D721Med (cell line): ENCODE measurements at places on chromosomes 1 and 21.

DNA sequence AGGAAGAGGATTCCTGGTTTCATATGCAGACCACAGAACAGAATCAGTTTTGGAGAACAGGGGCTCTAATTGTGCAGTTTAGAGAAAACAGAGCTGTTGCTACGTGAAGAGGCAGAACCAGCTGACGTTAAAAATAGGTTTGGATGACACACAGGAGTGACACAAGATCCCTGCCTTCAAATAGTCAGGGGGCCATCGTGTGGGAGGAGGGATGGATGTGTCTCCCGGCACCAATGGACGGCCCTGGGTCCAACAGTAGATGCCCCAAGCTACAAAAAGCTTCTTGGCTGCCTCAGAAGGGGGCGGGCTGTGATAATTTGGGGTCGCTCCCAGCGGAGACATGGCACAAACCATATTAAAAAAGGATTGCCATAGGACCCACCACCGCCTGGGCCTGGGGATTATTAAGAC is 87.8 kb downstream of the MRPL37 start:
- DNase-seq, result no peak

DNA sequence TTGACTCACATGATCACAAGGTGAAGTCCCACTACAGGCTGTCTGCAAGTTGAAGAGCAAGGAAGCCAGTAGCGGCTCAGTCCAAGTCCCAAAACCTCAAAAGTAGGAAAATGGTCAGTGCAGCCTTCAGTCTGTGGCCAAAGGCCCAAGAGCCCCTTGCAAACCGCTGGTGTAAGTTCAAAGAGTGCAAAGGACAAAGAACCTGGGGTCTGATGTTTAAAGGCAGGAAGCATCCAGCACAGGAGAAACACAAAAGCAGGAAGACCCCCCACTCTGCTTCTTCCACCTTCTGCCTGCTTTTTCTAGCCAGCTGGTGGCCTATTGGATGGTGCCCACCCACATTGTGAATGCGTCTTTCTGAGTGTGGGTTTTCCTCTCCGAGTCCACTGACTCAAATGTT is 2222.6 kb downstream of the MRPL39 start:
- DNase-seq, result no peak

DNA sequence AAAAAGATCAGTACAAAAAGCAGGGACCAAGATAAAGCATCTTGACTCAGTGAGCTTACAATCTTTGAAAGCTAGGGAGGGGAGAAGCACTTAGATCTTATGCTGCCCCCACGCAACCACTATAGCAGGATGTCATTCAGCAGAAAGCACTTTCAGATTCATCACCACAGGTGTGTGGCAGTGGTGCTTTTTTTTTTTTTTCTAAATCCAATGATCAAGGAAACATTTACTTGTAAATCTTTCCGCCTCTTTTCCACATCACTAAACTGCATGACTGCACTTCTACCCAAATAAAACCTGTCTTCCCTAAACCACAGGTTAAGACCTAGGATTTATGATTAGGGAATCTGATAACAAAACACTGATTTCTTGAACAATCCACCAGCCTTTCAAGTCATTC is 154.8 kb downstream of the SLC45A1 start:
- DNase-seq, result no peak

DNA sequence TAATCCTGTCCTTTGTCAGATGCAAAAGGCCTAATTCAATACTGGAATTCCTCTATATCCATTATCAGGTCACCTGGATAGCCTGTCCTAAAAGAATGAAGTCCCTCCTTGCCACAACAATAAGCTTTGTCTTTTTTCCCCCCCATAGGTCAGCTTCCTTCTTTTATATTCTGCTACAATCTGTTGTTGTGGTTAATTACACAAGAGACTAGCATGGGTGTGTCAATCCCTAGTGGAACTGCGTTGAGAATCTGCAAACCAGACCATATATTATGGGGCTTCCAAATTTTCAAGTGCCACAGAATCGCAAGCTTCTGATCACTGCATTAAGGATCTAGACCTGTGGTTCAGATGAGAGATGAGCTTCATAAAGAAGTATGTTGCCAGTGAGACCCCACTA is 349.6 kb downstream of the SMYD3 start:
- DNase-seq, result no peak

DNA sequence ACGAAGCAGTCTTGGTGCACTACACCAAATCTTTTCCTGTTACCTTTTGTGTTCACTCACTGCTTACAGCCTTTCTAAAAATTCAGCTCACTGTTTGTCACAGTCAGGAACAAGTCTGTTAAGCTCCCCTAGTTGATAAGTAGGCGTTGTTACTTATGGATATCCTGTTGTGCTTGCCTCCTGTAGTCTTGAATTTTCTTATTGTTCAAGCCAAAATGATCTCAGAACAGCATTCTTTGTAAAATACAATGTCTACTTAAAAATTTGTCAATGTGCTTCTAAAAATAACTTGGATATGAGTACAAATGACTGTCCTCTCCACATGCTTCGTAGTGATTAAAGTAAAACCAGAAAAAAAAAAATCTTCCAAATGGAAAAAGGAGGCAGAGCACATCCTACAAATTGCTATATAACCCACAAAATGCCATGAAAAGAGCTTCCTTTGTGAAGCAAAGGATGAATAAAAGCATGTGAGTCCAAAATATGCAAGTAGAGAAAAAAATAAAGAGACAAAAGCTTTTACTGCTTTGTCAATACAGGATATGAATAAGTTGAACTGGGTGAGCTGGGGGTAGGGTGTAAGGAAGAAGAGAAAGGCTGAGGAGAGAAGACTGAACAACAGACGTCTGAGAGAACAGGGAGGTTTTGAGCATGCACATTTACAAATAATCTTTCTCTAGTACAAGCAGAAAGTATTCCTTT is 228.9 kb upstream of the ADGRL4 start:
- no peak for DNase-seq

DNA sequence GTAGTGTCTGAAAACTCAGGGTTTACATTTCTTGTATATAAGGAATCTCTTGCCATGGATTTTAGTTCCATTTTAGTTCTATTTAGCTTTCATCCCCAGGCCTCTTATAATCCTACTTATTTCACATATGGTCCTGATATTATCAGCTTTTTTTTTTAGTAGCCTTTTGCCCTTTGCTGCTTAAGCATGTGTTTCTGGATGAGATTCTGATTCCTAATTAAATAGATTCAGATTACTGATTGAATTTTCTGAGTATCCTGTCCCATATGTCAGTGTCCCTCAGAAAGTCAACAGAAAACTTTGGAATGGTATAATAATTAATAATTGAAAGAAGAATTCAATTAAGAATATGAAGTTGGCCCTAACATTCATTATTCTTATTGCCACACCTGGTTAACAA is 134.7 kb upstream of the HOOK1 start:
- no peak for DNase-seq

DNA sequence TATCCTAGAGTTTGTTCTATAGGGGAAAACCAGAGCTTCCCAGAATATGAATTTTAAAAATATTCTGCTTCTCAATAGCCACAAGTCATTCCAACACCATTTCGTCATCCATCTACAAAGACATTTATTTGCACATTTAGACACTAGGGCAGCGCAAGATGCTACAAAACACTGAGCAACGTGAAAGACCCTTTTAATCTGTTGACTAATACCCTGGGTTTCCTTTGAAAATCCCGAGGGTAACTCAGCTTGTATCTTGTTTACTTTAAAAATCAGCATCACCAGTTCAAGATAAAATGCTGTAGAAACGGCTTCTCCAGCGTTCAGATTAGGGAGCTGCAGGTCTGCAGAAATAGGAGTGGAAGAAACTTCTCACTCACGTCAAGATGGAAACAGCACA is 13.5 kb downstream of the PDPN start:
- DNase-seq, result no peak

DNA sequence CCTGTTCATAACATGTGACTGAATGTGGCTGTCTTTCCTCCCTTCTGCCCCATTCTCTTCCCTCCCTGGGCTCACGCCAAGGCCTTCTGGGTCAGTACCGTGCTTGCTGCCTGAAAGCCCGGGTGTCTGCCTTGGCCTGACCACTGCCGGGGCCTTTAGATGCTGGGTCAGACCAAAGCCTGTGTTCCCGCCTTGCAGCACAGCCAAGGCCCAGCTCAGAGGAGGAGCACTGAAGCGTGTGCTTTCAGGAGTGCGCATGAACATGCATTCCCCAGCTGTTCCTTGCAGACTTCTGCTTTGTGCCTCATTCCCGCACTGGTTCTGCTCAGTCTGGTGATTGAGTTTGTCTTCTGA is 27.0 kb upstream of the SARS1 start:
- no peak for DNase-seq

GRCh38 chr21:37758982-37759381 is 157.3 kb downstream of the KCNJ6 start:
- no peak for DNase-seq

- no peak for DNase-seq
Observed at GRCh38 chr1:37472994-37473393, 1.4 kb upstream of the ZC3H12A start.

- DNase-seq, result no peak
Observed at GRCh38 chr1:41151846-41152245, 90.3 kb downstream of the SCMH1 start.

- no peak for DNase-seq
Observed at GRCh38 chr1:204152310-204153044, 633 bp upstream of the ETNK2 start.

GRCh38 chr1:187110351-187110750 is 281.6 kb downstream of the PLA2G4A start:
- DNase-seq, result no peak

GRCh38 chr1:161866241-161866640 is 100.1 kb downstream of the ATF6 start:
- DNase-seq, result no peak

DNA sequence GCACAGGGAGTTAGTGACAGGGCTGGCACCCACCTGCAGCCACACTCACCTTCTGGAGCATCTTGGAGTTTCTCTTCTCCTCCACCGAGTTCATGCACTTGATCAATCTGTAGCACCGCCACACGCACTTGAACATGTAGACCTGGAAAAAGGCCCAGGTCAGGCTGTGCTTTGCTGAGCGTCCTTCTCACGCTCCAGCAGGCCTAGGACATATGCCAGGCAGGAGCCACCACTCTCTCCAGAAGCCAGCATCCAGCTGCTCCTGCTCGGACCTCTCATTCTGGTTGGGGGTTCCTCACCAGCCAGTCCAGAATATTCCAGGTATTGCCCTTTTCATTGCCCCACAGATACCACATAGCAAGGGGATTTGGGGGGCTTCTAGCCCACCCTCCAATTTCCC is 11.7 kb upstream of the MATN1 start:
- DNase-seq, result no peak

DNA sequence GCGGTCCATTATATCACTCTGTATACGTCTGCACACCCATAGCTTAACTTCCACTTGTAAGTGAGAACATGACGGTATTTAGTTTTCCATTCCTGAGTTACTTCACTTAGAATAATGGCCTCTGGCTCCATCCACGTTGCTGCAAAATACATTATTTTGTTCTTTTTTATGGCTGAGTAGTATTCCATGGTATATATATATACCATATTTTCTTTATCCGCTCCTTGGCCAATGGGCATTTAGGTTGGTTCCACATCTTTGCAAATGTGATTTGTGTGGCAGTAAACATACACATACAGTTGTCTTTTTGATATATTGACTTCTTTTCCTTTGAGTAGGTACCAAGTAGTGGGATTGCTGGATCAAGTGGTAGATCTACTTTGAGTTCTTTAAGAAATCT is 245.1 kb downstream of the NFIA start:
- no peak for DNase-seq

GRCh38 chr1:56758135-56758534 is 61.1 kb downstream of the FYB2 start:
- no peak for DNase-seq

DNA sequence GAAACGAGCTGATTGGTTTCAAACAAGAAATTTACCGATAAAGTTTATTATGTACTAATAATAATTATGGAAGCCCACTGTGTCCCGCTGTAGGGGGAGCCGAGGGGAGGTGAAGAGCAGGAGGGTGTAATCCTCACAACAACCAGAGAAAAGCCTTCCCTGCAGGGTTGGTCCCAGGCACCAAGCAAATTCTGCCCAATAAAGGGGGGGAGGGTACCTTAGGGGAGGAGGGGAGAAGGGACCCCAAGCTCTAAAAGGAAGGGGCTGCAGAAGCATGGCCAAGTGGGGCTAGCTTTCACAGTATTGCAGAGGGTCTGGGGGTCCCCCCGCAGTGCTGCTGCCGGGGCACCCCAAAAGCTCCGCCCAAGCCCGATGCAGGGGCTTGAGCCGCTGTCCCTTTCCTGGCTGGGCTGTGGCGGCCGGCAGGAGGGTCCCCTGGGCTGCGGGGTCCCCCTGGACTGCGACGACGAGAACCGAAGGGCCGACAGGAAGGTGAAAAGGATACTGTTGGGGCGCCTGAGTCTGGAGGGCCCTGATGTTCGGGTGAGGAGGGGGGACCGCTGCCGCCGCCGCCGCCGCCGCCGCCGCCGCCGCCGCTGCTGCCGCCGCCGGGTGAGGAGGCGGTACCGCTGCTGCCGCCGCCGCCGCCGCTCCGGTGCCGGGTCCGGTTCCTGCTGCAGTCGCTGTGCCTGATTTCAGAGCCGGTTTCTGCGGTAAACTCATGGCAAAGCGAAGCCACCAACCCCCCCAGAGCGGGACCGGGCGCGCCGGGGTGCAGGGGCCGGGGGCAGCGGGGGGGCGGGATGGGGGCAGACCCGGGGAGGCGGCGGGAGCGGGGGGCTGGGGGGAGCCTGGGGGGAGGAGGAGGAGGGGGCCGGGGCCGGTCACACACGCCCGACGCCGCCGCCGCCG is 771 bp downstream of the EIF4G3 start:
- no peak for DNase-seq

- no peak for DNase-seq
Observed at GRCh38 chr1:164693564-164694359, 134.8 kb downstream of the PBX1 start.

- no peak for DNase-seq
Observed at GRCh38 chr1:227422581-227422980, 104.3 kb upstream of the CDC42BPA start.

DNA sequence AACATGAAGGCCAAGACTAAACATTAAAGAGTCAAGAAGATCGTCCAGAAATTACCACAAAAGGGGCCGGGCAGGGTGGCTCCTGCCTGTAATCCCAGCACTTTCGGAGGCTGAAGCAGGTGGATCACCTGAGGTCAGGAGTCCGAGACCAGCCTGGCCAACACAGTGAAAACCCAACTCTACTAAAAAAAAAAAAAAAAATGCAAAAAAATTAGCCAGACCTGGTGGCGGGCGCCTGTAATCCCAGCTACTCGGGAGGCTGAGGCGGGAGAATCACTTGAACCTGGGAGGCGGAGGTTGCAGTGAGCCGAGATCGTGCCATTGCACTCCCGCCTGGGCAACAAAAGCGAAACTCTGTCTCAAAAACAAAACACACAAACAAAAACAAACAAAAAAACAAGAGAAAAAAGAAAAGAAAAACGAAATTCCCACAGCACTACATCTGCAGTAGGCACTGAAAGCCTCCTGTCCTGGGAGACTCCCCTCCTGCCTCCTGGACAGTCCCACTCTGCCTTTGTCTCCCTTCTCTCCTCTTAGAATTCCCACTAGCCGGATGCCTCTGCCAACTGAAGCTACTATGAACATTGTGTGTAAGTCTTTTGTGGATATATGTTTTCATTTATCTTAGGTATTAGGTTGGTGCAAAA is 17.7 kb upstream of the RIPK4 start:
- DNase-seq, result no peak

GRCh38 chr1:158180741-158181576 is at the start of gene CD1D:
TSS of gene CD1D (plus strand) at chr1:158180895. CDS start at chr1:158181102, 207 bp downstream.
- DNase-seq, result no peak
